ENCODE measurements at places on chromosomes 12 and 14.
A peak's percentile ranks its signal among the peaks of the same experiment; 100 is the strongest.

GRCh38 chr12:28104903-28105864 lies 85.1 kb upstream of the CCDC91 start:
- no peak for DNase-seq

DNA sequence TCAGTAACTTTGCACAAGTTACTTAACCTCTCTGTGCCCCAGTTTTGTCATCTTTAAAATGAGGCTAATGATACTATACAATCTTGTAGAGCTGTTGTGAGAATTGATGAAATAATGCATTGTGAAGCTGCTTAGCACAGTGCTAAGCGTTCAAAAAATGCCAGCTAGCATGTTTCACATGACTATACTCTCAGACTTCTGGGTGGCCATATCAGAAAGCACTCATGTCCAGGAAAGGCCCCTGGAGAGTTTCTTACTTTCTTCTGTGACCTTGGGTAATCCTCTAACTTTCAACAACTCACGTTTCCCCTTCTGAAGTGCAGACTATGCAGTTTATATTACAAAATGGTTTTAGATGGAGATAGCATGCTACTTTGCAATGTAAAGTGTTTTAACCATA lies 68.1 kb downstream of the TPH2 start:
- DNase-seq, result no peak

DNA sequence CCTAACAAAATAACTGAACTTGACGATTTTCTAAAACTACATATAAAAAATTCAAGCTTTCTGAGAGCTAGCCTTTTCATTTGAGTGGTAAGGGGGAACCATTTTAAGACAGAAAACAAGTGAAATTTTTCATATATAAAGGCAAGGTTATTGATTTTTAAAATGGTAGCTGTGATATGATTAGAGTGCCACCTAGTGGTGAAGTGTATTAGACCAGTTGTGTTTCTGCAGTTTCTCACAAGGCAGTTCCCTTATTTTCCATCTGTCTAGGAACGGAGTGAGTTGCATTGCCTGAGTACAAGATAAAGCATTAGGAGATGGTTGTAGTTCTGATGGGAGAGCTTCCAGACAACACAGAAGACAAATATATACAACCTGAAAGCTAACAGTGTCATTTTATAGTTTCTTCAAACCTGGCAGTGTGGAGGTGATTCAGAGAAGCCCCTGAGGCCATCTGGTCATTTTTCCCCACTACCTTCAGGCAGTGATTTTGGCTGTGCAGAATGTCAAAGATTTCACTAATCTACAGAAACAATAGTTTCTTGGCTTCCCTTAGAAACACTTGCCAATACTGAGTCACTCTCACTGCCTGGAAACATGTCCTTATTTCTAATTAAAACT lies 180.8 kb downstream of the C12orf50 start:
- DNase-seq, result no peak

- DNase-seq, result no peak
Measured at GRCh38 chr14:93969082-93969828, 7.1 kb downstream of the ASB2 start.

DNA sequence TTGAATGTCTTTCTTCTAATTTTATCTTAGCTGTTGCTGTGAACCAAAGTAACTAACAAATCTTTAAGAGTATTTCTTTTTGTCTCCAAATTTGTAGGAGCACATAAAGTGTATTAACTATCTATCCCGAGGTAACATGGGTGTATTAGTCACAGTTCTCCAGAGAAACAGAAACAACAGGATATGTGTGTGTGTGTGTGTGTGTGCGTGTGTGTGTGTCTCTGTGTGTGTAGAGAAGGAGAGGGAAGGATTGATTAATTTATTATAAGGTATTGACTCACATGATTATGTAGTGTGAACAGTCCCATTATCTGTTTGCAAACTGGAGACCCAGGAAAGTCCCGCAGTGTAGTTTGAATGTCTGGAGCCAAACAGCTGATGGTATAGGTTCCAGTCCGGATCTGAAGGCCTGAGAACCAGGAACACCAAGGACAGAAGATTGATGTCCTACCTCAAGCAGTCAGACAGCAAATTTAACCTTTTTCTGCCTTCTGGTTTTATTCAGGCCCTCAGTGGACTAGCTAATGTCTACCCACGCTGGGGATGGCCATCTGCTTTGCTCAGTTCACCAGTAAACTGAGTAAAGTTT lies 14.4 kb downstream of the G2E3 start:
- no peak for DNase-seq

DNA sequence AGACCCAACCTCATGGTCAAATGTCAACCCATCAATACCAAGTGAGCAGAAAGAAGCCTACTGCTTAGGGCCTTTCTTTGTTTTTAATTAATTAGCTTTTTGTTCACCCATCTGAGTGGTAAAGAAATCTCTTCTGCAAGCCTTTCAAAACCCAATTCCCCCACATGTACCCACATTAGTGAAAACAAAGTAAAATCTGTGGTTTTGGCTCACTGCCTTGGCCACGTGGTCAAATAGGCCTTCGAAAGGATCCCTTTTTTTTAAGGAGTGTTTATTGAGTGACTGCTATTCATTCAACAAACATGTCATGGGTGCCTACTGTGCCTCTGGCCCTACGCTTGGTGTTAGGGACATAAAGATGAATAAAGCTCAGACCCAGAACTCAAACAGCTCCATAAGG lies 160.1 kb downstream of the NUAK1 start:
- no peak for DNase-seq

GRCh38 chr12:4009979-4010704 lies 136.9 kb upstream of the PARP11 start:
- DNase-seq, result no peak

- no peak for DNase-seq
Measured at GRCh38 chr14:74389980-74390379, 36.0 kb downstream of the SYNDIG1L start.

GRCh38 chr14:83887866-83888265 lies 1642.1 kb upstream of the FLRT2 start:
- no peak for DNase-seq

- DNase-seq, result no peak
Measured at GRCh38 chr12:131857908-131858850, 30.0 kb downstream of the MMP17 start.

DNA sequence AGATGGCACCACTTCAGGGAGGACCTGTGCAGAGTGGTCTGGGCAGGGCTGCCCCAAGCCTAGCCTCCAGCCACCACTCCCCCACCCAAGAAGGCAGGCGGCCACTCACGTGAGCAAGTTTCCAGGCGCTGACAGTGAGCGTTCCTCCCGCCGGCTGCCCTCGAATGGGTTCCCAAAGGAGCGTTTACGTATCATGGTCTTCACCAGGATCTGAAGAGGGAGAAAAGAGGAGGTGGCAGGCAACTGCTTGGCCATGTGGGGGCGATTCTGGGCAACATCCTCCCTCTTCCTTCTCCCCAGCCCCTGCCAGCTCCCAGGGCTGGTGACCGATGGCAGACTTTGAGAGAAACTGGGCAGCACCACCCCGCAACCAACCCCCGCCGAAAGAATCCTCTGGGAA lies 35.1 kb downstream of the P2RX4 start:
- DNase-seq, result no peak

DNA sequence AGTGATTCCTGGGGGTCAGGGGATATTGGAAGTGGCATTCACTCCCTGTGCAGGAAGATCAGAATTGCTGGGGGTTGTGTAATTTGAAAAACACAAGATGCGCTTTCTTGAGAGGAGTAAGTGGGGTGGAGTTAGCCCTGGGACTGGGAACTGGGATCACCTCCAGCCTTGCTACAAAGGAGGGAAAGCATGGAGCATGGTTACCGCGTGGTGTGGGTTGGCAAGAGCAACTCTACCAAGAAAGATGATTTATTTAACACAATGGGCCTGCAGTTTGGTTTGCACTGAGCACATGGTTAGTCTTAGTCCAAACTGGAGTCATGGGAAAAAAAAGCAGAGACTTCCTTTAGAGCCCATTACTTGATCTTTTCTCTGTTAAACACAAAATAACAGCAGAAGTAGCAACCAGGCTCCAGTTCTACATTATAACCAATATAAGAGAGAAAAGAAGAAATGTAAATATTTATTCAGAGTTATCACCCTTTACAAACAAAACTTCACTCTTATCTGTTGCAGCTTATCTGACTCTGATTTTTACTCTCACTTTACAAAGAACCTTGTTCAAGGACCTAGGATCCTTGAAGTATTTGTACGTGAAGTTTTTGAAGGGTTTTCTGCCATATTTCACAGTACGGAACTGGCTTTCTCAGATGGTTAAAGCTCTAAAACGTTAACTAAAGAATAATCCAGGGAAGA lies 2.1 kb upstream of the NIN start:
- DNase-seq, result no peak

DNA sequence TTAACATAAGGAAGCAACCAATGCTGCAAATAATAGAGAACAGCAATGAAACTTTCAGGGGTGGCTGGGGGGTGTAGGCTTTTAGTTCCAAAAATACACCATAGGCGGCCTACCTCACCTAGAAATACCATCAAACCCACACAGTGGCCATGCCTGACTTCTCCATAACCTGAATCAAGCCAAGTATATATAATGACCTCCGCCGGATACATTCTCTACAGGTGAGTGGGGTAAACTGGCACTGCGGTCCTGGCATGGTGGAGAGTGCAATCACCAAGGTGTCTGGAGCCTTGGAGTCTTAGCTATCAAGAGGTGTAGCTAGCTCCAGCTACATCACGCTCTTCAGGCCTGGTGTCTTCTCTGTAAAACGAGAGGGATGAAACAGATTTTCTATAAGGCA lies 1.2 kb downstream of the ZBTB25 start:
- peak; percentile 6 for DNase-seq

DNA sequence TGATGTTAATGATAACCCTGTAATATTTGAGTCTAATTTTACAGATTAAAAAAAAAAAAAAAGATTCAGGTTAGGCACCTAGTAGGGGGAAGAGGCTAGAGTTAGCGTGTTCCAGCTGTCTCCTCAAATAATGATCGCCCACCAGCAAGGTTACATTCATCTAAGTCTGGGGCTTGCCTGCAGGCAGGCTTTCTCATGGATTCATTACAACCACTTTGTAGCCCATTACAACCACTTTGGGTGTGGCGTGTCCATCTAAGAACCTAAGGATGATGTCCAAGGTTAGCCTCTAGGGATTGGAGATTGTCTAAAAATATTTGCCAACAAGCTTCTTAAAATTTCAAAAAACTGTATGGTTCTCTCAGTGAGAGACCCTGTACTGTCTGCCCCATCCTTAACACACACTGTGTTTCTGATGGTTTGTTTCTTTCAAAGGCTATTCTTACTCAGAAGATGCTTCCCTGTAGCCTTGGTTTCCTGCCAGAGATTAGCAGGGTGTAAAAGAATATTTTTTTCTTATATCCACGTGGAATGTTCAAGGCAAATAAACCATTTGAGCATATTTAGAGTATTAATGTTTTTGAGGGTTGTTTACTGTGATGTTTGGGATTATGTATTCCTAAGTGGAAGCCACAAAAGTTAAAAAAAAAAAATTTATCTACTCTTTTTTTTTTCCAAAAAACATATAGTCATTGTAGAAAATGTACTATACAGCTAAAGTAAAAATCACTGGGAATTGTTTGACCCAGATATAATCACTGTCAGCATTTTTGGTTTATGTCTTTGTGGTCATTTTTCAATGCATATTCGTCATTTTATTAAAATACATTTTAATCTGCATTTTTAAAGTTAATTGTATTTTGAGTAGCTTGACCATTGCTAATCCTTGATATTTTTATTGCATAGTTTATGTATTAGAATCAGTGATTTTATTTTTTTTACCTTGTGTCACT lies 1.7 kb downstream of the DYNC1H1 start:
- no peak for DNase-seq

GRCh38 chr14:34643361-34643760 lies 13.4 kb upstream of the SNX6 start:
- DNase-seq, result no peak

GRCh38 chr12:7047306-7047705 lies 13.2 kb upstream of the C1S start:
- DNase-seq, result no peak

DNA sequence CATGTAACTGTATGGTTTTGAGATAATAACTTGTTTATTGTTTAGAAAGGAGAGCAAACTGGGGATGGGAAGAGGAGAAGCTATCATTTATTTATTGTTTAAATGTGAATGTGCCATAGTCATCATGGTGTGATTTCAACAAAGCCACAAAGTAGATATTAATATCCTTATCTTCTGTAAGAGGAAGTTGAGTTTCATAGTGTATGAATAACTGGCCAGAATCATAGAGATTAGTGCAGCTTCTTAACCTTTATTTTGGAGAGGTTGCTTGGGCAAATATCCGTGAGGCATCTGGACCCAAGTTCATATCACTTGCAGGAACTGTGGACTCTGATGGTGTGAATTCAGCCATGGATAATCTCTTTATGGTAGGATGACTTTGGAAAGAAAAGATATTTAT lies 26.8 kb upstream of the LYZ start:
- no peak for DNase-seq

DNA sequence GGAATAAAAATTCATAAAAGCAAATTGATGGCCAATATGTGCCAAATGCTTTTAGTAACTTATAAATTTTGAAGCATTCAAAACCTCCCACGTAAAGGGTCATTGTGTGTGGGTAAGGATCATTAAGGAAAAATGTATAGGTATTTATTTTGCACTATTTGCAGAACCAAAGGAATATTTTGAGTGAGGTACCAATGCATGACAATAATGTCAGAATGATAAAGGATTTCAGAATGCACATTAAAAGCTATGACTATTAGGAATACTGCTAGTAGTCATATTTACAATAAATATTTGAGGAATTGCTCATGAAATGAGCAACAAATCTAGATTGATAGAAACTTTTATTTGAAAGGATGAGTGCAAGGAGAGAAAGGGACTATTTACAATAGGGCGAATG lies 932.8 kb downstream of the SLC6A15 start:
- no peak for DNase-seq

GRCh38 chr12:69430942-69431590 lies 39.1 kb upstream of the FRS2 start:
- no peak for DNase-seq

DNA sequence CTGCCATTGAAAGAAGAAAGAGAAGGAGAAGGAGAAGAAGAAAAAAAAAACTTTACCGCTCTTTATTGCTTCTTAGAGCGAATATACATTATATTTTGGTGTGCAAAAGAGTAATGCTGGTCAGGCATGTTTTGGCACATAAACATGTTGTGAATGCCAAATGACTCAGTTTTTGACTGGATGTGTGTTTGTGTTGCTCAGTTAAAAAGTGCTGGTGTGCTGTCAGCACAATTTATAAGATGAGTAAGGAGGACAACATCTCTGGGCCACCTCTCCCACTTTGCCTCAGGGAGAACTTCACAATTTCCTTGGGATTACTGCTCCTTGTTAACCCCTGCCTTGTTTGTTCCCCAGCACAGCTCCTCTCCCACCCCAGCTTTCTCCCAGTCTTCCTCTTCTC lies 584.8 kb downstream of the ETNK1 start:
- DNase-seq, result no peak

DNA sequence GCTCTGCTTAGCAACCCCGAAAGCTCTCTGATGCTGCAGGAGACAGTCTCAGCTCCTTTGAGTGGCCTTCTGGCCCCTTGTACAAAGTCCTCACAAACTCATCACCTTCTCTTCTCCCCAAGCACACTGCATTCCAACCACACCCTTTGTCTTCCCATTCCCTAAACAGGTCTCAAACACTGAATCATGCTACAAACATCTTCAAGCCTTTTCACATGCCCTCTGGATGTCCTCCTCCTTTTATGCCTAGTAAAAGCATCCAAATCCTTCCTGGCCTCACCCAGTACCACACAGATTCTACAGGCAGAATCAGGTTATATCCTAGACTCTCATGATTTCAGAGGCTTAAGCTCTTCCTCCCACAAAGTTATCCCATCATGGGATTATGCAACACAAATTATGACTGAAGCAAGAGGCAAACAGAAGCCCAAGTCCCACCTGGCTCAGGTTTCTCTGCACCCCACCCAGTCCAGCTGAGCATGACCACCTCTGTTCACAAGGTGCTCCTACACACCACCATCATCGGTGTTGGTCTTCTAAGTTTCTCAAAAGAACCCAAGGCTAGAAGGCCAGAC lies 61.4 kb upstream of the PCED1B start:
- no peak for DNase-seq
